ENCODE measurements at places on chromosomes 5 and 9. TPM values are rescaled to one million over a fixed set of nuclear protein-coding genes. Genes with fewer than 3 reads are reported as not detected.

The SLC34A1 gene
- 0.02 TPM for polyA plus RNA-seq

DNA sequence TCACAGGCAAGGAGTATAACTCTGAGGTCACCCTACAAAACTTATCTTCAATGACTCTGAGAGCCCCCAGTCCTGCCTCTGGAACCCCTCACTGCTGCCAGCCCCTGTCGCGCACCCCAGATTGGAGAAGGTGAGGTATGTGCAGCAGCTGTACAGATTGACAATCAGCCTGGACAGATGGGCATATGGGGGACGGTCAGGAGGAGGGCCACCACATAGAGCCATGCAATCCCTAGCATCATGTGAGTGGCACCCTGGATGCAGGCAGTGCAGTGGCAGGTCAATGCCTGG lies 90.1 kb downstream of the LMX1B start:
- no peak for DNase-seq

- DNase-seq, result no peak
Measured at GRCh38 chr9:27125030-27125429, 16.0 kb downstream of the TEK start.

- DNase-seq, result peak; percentile 61
Measured at GRCh38 chr9:128863647-128864046, 18.1 kb downstream of the KYAT1 start.

- no peak for DNase-seq
Measured at GRCh38 chr5:147805030-147805454, 22.5 kb upstream of the JAKMIP2 start.

DNA sequence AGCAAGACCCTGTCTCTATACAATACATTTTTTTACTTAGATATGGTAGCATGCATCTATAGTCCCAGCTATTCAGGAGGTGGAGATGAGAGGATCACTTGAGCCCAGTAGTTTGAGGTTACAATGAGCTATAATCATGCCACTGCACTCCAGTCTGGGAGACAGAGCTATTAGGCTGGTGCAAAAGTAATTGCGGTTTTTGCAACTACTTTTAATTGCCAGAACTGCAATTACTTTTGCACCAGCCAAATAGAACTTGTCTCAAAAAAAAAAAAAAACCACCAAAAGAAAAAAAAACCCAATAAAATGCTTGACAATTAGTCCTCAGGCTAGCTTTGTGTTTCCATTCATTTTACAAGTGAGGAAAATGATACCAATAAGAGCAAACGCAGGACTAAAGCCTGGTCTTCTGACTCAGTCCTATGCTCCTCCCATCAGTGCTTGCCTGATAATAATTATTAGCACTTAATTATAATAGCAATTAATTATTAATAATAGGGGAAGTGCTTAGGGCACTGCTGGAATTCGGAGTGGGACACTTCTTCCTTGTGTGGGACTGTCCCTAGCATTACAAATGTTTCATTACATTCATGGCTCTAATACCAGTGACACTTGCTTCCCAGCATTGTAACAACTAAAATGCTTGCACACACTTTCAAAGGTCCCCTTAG lies 73.1 kb upstream of the TAF1L start:
- DNase-seq, result no peak

The MYOZ3 gene
- 0.25 TPM for polyA plus RNA-seq

- no peak for DNase-seq
Measured at GRCh38 chr5:83337453-83338035, 134.0 kb upstream of the VCAN start.

GRCh38 chr5:2748179-2748860 lies 3.2 kb downstream of the IRX2 start:
- DNase-seq, result no peak

DNA sequence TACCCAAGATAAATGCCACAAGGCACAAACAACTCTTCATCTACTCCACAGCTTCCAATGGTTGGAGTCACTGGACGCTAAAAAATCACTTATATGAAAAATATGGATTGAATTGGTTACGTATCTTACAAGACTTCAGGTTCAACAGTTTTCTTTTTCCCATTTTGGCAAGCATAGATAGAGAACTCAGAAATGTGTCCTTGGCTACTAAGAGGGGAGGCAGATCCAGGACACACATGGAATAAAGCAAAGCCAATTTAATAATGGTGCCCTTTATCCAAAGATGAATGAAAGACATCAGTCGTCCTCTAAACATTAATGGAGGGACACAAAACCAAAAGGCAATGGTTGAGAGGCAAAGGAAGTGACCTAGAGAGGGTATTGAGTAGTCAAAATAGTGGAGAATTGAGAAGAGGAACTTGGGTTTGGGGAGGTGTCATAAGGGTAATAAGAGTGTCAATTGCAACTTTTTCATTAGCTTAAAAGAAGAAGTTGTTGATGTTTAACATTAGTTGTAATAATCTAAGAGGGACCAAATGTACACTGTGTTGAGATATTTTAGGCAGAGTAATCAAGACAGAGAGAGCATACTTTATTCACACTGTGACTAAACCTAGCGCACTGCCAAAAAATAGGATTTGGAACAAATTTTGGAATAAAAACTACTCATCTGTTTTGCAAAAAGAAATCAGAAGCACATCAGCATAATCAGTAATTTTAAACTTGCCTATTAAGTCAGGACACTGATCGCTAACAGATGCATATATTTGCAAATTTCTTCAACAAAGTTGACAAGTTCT lies 308.2 kb downstream of the ARL15 start:
- no peak for DNase-seq

GRCh38 chr9:109331353-109331752 lies 10.5 kb upstream of the EPB41L4B start:
- no peak for DNase-seq

DNA sequence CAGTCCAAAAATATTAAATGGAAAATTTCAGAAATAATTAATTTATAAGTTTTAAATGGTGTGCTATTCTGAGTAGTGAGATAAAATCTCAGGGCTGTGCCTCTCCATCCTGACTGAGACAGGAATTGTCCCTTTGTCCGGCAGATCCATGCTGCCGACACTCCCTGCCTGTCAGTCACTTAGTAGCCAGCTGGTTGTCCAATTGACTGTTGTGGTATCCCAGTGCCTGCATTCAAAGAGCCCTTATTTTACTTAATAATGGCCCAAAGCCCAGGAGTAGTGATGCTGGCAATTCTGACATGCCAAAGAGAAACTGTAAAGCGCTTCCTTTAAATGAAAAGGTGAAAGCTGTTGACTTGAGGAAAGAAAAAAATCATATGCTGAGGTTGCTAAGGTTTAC lies 157.5 kb downstream of the ENC1 start:
- no peak for DNase-seq

DNA sequence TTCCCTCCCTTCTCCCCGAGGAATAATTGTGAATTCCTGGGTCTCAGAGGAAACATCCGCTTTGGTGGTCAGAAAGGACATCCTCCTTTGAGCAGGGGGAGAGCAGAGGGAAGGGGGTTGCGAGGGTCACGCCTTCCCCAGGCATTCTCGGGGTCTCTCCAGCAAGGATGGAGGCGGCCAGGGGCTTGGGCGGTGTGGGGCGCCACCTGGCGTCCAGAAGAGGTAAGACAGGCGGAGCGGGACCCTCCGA lies 129.1 kb downstream of the KCNIP1 start:
- no peak for DNase-seq

- no peak for DNase-seq
Measured at GRCh38 chr9:113464286-113464660, 746 bp downstream of the RGS3 start.

GRCh38 chr5:131945551-131946168 lies at the start of gene MEIKIN:
Gene MEIKIN, minus strand, starts transcription at chr5:131945663. Its CDS starts 158 bp downstream, at chr5:131945505.
- DNase-seq, result no peak

DNA sequence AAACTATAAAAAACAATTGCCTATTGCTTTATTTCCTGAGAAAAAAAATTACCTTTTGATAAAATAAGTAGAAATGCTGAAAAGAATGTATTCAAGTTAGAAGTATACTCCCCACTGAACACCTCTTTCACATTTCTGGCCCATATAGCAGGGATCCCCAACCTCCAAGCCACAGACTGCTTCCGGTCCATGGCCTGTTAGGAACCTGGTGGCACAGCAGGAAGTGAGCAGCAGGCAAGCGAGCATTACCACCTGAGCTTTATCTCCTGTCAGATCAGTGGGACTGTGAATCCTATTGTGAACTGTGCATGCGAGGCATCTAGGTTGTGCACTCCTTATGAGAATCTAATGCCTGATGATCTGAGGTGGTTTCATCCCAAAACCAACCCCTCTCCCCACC lies 563.9 kb downstream of the RAB3C start:
- DNase-seq, result no peak

The SPDL1 gene
- 9.5 TPM for polyA plus RNA-seq

GRCh38 chr9:81595887-81596543 lies 93.3 kb downstream of the TLE1 start:
- DNase-seq, result peak; percentile 28

DNA sequence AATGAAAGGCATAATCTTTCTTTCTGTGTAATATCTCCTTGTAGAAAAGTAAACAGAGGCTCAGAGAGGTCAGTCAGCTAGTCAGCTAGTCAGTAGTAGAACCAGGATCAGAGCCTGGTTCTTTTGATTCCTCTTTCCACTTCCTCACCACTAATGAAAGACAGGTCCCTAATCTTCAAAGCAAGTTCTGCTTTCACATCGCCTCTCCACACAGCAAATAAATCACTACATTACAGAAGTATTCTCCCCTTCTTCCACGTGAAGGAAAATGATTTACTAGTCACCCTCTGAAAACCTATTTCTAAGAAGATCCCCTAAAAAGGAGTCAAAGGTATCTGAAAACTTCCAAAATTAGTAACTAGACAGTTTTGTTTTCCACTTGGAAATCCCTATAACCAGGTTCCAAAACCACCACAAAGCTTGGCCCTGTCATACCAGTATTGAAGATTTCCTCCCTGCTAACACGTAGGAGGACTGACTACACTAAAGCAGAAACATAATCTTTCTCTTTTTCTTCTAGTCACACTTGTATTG lies 140.5 kb upstream of the TARS1 start:
- peak; percentile 8 for DNase-seq

DNA sequence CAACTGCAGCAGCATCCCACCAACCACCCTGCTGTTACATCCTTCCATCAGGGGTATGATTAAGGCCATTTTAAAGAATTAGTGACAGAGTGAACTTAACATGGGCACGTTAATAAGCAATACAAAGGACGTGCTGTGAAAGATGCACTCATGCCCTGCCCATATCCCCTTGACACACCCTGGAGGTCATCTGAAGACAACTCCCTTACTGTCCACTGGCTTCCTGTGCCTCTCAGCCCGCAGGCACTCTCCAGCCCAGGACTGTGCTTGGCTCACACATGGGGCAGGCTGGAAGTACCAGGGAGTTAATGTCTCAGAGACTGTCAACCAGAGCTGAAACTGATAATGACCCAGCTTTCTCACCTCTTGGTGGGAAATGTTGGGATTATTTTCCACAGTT lies 81.8 kb downstream of the TRIM36 start:
- no peak for DNase-seq

- peak; percentile 61 for DNase-seq
Measured at GRCh38 chr9:114348906-114349482, 19.3 kb downstream of the ORM2 start.

The MOCS2 gene
- polyA plus RNA-seq, result 55.7 TPM

DNA sequence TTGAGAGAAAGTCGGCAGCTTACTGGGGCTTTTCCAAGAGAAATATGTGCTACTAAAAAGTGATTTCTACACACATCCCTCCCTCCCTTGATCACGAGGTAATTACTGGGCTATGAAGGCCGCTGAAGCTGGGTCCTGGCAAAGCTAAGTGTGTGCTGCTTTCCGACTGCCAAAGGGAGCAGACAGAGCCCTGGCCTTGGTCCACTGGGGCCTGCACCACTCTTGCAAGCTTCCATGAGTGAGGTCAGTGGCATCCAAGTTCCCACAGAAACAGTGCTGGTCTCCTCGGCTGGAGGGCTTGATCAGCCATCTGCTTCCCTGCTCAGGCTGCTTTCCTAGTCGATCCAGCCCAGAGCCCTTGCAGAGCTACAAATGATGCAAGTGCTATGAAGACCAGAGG lies 154.8 kb upstream of the LHFPL2 start:
- no peak for DNase-seq

The CYSRT1 gene
- polyA plus RNA-seq, result 2.8 TPM

- DNase-seq, result no peak
Measured at GRCh38 chr5:79529110-79529509, 15.2 kb upstream of the HOMER1 start.

DNA sequence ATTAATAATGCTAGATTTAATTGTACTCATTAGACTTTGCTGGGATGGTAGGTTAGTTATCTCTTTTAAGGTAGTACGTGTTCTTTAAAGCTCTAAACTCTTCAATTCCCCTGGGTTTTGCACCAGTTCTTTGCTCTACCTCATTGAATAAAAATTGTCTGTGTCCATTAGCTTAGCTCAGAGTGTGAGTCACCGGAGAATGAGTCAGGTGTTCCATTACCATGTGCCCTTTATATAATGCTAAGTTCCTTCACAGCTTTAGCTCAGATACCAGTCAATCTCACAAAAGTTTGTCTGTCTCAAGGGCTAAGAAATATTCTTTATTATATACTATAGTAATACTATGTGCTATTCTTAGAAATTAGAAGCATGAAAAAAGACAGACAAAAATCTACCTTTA lies 339.4 kb downstream of the PRELID2 start:
- no peak for DNase-seq

DNA sequence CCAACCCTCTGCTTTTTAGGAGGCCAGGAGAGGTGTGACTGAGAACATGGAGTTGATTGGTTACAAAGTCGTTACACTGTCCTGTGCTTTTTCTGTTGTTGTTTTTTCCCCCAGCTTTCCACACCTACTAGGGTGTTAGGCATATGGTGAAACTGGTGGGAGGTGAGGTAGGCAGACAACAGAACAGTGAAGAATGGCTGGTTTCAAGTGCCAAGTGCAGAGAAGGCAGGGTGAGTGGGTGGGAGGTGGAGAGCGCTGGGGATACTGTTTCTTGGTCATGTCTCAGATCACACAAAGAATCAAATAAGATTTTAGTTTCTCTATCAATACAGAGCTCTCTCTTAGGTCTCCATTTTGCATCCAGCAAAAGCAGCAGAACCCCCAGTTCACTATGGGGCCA lies 2.2 kb upstream of the SPTAN1 start:
- no peak for DNase-seq

- no peak for DNase-seq
Measured at GRCh38 chr5:126384985-126385384, 38.2 kb upstream of the GRAMD2B start.

GRCh38 chr9:12819436-12820185 lies 44.8 kb downstream of the LURAP1L start:
- no peak for DNase-seq

- no peak for DNase-seq
Measured at GRCh38 chr9:19994296-19994695, 205.5 kb upstream of the SLC24A2 start.

The KIAA1191 gene
- 56.0 TPM for polyA plus RNA-seq

The HTR1A gene
- polyA plus RNA-seq, result not detected

DNA sequence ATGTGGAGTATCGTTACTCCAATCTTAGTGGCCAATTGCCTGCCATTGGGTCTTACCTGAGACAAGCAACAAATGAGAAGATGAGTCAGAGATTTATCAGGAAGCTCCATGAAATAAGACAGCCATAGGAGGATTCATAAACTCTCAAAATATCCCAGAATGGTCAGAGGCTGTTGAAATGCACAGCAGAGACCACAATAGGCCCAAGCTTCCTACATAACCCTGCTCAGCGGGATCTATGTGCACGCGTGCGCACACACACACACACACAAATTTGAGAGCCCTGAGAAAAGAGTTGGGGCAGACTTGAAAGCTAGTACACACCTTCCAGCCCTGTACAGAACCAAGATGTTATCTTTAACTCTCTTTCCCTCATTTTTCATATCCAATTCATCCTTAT lies 9.8 kb downstream of the UIMC1 start:
- no peak for DNase-seq
